ENCODE measurements at places on chromosomes 4 and X.
A peak's percentile ranks its signal among the peaks of the same experiment; 100 is the strongest.

- peak; percentile 4 for DNase-seq
Measured at GRCh38 chr4:26821677-26822503, 38.8 kb upstream of the STIM2 start.

GRCh38 chr4:38213083-38213805 lies 253.0 kb downstream of the PTTG2 start:
- DNase-seq, result no peak

- no peak for DNase-seq
Measured at GRCh38 chr4:72577211-72577610, 8.2 kb upstream of the ADAMTS3 start.

DNA sequence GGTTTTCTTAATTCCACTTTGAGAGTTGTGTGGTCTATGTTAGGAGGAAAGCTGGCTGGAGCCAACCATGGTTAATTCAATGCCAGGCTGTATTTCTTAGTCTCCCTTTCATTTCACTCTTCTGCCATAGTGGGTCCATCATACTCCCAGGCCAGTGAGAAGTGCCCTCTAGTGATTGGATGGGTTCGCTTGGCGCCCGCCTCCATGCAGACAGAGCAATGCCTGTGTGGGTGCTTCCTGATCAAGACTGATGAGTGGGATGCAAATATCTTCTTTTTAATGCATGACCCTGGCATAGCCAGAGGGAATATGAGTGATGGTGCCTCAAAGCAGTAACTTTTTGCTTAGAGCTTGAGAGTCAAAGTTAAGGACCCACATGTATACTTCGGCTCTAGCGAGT lies 6.4 kb downstream of the BMX start:
- DNase-seq, result no peak

DNA sequence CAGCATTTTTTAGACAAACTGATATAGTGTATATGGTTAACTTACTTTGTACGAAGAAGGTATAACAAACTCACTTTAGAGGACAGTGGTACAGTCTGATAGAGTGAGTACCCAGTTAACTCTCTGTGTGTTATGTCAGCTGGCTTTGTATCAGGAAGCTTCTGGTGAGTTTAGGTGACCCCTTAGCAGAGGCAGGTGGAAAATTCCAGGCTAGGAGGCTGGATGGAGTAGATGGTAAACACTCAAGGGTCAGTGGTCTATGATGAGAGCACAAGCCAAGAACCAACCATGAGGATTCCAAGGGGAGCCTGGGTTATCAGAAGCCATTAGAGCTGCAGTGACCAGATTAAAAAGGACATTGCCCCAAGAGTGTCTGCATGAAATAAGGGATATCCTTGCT lies 227.3 kb upstream of the CENPE start:
- no peak for DNase-seq

DNA sequence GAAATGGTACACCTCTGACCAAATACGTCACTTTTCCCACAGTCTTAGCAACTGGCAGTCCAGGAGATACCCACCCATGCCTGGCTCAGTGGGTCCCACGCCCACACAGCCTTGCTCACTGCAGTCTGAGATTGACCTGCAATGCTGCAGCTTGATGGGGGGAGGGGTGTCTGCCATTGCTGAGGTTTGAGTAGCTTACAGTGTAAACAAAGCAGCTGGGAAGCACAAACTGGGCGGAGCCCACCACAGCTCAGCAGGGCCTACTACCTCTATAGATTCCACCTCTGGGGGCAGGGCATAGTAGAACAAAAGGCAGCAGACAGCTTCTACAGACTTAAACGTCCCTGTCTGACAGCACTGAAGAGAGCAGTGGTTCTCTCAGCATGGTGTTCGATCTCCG lies 52.7 kb downstream of the AMER1 start:
- DNase-seq, result no peak

- DNase-seq, result no peak
Measured at GRCh38 chr4:2095236-2096072, 36.3 kb downstream of the NAT8L start.

DNA sequence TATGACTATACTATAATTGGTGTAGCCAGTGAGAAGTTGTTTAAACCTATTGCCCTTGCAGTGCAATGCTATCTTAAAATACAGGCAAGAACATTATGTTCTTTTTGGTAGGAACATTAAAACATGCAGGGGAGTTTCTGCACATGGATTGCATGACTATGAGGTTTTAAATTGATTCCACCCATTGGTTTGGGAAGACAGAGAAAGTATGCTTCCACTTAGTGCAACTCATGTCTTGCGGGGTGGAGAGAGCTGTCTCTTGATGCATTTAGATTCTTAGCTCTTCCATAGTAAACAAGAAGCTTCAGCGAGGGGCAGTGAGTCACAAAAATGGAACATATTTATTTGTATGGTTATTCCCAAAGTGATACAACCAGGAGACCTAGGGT lies 39.5 kb upstream of the RASL11B start:
- DNase-seq, result no peak

DNA sequence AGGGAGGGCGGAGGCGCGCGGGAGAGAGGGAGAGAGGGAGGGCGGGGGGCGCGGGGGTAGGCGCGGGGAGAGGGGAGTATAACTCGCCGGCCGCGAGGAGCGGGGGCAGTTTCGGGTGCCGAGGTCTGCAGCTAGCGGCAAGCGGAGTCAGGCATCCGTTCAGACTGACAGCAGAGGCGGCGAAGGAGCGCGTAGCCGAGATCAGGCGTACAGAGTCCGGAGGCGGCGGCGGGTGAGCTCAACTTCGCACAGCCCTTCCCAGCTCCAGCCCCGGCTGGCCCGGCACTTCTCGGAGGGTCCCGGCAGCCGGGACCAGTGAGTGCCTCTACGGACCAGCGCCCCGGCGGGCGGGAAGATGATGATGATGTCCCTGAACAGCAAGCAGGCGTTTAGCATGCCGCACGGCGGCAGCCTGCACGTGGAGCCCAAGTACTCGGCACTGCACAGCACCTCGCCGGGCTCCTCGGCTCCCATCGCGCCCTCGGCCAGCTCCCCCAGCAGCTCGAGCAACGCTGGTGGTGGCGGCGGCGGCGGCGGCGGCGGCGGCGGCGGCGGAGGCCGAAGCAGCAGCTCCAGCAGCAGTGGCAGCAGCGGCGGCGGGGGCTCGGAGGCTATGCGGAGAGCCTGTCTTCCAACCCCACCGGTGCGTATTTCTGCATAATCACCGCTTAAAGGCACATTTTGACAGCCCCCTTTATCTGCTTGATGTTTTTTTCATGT lies at the start of gene POU4F2:
Gene POU4F2, plus strand, starts transcription at position 108 of the 720 bp plus-strand sequence. Its CDS starts 248 bp downstream, at position 356.
- no peak for DNase-seq

DNA sequence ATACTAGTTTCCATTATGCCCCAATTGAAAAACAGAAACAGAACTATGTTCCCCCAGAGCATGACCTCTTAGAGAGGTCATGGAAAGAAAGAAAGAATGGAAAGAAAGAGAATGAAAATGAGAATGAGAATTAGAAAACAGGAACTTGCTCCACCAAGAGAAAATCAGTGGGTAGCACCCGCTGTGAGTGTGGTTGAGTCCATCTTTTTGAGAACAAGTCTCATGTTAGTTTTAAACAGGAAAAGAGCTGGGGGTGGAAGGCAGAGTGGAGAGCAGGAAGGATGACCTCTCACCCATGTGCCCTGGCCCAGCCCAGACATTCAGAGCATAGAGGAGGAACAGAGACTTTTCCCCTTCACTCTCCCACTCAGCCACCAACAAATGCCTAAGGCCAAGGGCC lies 4.9 kb downstream of the GSX2 start:
- no peak for DNase-seq

GRCh38 chr4:54746218-54746617 lies 88.5 kb downstream of the KIT start:
- DNase-seq, result no peak

DNA sequence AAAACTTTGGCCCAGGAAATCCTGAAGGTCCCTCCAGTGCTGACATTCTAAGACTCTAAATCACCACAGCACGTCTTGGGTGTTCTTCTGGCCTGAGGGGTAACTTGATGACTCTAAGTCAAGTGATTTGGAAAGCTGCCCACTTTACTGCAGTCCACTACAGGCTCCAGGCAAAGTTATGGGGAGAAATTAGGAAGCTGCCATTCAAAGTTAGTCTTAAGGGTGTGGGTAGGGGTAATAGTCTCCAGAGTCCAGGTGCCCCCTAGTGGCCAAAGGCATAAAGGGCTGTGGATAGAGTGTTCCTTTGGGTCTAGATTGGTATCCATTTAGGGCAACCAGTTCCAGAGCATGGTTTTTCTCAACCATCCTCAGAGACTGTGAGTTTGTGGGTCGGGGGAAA lies 38.7 kb upstream of the SLC16A2 start:
- DNase-seq, result peak; percentile 41

- DNase-seq, result no peak
Measured at GRCh38 chrX:40253771-40254170, 156.0 kb upstream of the BCOR start.

DNA sequence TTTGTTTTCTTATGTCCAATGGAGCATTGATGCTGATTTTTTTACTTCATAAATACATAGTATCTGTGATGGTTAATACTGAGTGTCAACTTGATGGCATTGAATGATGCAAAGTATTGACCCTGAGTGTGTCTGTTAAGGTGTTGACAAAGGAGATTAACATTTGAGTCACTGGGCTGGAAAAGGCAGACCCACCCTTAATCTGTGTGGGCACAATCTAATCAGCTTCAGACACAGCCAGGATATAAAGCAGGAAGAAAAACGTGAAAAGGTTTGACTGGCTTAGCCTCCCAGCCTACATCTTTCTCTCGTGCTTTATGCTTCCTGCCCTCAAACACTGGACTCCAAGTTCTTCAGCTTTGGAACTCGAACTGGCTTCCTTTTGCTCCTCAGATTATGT lies 230.6 kb upstream of the SPRY1 start:
- DNase-seq, result no peak

DNA sequence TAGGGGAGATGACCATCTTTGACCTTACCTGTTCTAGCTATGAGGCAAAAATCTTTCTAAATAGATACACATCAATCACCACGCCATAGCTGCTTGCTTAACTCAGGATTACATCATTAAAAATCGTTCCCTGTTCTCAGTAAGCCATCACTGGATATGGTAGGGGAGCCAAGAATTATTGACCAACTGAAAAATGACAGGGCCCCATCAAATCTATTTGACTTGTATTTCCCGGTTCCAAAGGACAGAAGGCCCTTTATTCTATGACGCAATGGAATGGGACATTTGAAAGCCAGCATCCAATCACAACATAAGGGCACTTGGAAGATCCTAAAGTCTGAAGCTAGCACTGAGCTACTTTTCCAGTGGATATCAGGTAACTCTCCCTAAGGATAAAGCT lies 75.6 kb upstream of the NOCT start:
- DNase-seq, result no peak

DNA sequence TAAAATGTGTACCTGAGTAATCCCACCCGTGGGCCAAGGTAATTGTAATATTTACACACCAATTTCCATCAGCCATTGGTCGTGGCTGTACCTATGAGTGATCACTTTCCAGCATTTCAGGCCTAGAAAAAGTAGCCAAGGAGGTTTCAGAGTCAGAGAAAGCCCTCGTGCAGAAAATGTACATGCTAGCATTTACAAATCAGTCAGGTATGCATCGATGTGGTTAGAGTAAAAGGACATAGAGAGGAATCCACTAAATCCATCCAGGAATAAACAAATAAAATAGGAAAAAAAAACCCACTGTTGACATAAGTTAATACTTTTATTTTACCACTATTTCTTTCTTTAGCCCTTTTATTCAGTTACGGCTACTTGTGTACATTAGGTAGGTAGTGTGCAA lies 256.8 kb downstream of the TRIML1 start:
- no peak for DNase-seq

- DNase-seq, result no peak
Measured at GRCh38 chr4:185379326-185380295, 16.1 kb downstream of the LRP2BP start.

DNA sequence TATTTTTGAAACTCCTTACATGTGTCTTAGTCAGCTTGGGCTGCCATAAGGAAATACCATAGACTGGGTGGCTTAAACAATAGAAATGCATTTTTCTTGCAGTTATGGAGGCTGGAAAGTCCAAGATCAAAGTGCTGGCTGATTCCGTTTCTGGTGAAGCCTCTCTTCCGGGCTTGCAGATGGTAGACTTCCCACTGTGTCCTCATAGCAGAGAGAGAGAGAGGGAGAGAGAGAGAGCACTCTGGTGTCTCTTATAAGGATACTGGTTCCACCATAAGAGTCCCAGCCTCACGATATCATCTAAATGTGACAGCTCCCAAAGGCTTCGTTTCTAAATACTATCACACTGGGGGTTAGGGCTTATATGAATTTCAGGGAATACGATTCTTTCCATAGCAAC lies 39.7 kb downstream of the ENPEP start:
- no peak for DNase-seq

DNA sequence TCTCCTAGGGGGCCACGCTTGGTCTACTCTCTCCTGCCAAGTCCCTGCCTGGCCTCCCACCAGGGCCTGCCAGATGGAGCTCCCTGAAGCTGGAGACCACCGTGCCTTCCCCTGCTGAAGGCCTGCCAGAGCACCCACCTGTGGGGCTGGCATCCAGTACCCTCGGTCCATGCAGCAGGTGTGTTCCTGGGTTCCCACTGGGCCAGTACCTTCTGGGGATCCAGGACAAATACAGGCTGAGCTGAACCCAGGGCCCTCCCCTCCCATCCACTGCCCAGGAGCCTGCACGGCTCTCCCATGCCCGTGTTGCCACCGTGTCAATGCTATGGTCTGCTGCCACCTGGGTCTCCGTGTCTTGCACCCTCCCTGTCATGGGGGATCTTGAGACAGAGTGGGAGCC lies 68.8 kb downstream of the ABLIM2 start:
- DNase-seq, result no peak

- no peak for DNase-seq
Measured at GRCh38 chrX:13994536-13995080, 35.1 kb downstream of the GEMIN8 start.

Data from HCT116 (cell line).